Suppressor macrophage treated with lipopolysaccharide for 4 hours (primary cell): ENCODE measurements at places on chromosomes 1 and 21.

GRCh38 chr1:17094664-17095063 is 24.6 kb downstream of the PADI2 start:
- DNase-seq = no peak

GRCh38 chr1:228343191-228343661 is 63.4 kb downstream of the TRIM11 start:
- no peak for DNase-seq

DNA sequence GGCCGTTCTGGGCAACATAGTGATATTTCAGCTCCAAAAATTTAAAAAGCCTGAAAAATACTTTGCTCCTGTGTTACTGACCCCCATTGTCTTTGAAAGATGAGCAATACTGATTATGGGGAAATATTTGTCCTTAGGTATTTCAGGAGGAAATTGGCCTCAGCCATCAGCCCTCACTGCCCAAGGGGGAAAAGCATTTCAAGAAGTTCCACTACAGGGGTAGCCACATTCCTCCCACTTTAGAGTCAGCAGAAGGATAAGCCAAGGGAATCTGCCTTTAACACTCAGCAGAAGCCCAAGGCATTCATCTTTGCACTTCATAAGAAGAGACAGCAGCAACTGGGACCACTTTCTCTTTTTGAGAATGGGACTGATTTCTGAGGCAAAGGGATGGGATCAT is 40.5 kb upstream of the ZNF326 start:
- no peak for DNase-seq

DNA sequence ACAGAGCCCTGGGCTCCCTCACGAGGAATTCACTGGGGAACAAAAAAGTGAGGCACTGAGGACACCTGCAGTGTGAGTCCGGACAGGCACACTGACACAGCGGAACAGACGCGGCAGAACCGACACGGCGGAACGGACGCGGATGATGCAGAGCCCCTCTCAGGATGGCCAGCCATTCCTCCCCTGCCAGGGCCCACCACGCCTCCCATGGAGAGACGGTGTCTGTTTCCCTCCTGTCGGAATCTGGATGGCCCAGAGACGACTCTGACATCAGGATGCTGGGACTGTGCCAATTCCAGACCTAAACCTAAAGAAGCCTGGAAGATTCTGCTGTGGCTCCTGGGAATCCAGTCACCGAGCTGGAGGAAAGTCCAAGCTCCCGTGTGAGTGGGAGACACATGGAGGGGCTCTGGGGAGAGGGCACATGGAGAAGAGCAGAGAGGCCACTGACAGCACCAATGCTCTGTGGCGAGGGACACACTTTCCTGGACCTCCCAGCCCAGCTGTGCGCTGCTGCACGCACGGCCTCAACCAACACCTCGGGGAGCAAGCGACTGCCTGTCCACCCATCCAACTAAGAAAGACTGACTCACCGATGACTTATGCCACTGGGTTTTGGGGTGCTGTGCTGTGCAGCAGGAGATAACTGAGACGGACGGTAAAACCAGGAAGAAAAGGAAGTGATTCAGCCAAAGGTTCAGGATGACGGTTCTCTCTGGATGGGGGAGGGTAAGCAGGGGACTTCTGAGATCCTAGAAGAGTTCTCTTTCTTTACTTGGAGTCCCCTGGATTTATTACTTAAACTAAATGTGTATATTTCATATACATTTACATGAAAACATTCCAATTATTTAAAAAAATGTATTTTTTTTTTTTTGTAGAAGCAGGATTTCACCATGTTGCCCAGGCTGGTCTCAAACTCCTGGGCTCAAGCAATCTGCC is 23.3 kb downstream of the ZBTB17 start:
- peak; percentile 85 for DNase-seq

DNA sequence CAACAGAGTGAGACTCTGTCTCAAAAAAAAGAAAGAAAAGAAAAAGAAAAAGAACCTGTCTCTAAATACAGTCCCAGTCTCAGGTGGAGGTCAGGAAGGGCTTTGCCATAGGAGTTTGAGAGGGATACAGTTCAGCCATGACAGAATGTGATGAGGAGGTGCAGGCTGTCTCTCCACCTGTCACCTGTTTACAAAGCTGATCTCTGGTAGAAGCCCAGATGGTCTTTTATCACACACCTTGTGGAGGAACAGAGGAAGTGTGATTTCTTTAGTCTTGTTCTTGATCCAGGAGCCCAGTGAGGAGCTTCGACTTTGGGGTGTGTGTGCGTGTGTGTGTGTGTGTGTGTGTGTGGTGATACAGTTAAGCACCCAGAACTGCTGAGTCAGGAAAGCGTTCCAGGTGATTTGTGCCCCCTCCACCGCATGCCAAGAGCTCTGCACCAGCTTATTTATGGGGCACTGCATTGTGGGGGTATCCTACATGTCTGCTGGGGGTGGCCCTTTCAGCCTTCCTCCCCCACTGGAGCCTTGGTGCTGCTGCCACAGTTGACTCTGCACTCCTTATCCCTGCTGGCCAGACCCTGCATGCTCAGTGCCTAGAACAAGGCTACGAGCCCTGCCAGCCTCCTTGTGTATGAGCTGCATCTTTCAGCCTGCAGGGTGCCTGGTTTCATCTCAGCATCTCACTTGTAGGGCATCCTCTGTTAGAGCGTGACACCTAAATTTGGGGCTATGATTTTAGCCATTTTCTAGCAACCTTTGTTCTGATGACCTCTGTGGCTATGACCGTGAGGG is 19.3 kb downstream of the DOP1B start:
- DNase-seq = no peak

- no peak for DNase-seq
These were observed 9.7 kb upstream of the STIL start for GRCh38 chr1:47323599-47324031.

- DNase-seq = no peak
These were observed 477.1 kb upstream of the NR5A2 start for GRCh38 chr1:199550199-199551065.

- DNase-seq = no peak
These were observed 150.2 kb downstream of the GRIK3 start for GRCh38 chr1:36884029-36884701.
